ENCODE measurements at places on chromosomes 3 and 15.

DNA sequence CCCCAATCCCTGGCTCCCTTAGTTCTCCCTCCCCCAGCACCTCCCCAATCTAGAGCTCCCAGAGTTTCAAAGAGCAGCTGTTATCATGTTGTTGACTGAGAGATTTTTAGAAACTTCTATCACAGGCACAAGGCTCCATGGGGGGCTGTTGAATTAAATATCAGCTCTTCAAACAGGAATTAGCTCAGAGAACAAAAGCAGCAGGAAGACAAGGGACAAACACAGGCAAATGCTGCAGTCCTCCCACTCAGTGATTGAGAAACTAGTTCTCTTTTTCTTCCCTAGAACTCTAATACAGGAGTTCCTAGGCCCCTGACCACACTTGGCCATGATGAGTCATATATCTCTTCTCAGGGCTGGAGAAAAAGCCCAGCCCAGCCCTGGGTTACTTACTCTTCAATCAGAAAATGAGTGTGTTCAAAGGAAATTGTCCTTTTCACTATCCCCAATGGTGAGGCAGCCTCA lies 262.1 kb downstream of the IGSF11 start:
- DNase-seq, result peak; percentile 6

DNA sequence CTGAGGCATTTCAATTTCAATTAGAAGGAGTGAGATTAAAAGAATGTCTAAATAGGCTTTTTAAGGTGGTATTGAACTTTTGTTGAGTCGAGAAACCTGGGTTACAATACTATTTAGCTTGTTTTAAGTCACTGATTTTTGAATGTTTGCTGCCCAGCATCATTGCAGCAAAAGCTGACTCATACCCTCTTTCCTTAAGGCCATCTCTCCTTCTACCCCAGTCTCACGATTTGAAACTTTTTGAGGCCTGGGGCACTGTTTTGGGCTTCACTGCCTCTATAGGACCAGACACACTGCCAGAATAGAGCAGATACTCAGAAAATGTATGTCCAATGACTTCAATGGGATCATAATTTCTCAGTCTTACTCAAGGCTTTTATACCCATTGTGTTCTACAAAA lies 319.6 kb upstream of the TGFBR2 start:
- peak; percentile 27 for DNase-seq

GRCh38 chr15:78542647-78543046 lies 2.4 kb downstream of the PSMA4 start:
- DNase-seq, result no peak

DNA sequence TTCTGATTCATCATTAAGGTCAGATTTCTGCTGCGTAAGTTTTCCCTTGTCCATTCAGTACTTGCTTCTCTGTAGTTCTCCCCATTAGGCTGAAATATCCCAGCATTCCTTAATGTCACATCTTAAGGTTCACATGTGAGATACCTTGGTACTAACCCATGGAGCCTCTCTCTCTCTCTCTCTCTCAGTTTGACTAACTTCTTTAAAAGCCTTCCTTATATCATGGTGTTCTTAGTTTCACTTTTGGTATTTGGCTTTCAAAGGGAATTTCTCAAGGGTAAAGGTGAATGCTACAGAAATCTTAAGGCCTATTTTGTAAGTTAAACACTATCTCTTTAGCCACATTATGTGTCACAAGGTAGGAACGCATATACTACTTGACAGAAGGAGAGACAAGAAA lies 427.3 kb upstream of the ZNF717 start:
- no peak for DNase-seq

DNA sequence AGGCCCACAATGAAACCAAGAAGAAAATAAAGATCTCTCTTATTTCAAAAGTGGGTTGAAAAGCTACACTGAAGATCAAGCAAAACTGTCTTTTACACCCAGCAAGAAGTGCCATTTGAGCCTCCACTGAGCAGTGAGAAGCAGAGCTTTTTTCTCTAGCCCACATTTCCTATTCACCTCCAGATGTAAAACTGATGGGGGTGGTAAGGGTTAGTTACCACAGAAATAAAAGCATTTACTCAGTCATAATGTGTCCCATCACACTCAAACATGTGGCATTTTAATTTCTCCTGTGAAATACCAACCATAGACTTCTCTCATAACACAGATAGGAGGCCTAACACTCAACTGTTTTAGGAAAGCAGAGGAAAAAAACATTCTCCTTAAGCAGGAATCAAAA lies 21.0 kb downstream of the IFT57 start:
- no peak for DNase-seq

- no peak for DNase-seq
Observed at GRCh38 chr3:45942051-45942825, 1.0 kb upstream of the CXCR6 start.

- DNase-seq, result no peak
Observed at GRCh38 chr3:188701485-188701969, 470.2 kb upstream of the TPRG1 start.

- no peak for DNase-seq
Observed at GRCh38 chr3:992871-993270, 100.0 kb upstream of the CNTN6 start.

- no peak for DNase-seq
Observed at GRCh38 chr3:171465763-171466162, 5.6 kb upstream of the TNIK start.

DNA sequence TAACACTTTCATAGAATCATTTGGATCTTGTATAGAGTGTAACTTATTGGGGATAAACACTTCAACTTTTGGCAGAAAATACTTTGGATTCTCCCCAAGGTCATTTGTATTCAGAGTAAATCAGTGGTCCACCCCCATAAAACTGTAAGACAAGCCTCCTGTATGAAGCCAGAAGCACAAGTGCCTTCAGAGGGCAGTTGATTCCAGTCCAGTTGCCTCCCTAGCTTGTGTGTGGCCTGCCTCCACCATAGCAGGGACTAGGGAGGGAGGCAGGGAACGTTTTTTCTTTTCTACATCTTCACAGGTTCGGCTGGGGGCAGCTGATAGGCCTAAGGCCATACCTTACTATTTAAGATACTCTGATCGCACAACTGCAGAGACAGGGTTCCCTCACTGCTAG lies 11.6 kb downstream of the GORASP1 start:
- no peak for DNase-seq

- DNase-seq, result no peak
Observed at GRCh38 chr15:26724381-26725150, 48.3 kb downstream of the GABRB3 start.

DNA sequence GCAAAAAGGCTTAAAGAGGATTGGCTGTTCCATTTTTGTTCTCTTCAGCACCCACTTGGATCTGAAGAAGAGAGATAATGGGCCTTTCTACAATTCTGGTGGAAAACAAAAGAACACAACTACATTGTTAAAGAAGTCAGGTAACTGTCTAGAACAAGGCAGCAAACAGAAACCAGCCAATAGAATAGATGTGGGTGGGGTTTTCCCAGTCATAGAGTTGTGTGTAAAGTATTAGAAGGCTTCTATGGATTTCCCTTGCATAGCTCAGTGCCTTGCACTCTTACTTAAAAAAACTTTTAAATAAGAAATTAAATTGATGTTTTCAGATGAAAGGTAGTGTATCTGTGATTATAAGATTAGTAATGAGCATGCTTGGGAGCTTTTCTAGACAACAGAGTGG lies 462.7 kb upstream of the ATP11B start:
- no peak for DNase-seq

DNA sequence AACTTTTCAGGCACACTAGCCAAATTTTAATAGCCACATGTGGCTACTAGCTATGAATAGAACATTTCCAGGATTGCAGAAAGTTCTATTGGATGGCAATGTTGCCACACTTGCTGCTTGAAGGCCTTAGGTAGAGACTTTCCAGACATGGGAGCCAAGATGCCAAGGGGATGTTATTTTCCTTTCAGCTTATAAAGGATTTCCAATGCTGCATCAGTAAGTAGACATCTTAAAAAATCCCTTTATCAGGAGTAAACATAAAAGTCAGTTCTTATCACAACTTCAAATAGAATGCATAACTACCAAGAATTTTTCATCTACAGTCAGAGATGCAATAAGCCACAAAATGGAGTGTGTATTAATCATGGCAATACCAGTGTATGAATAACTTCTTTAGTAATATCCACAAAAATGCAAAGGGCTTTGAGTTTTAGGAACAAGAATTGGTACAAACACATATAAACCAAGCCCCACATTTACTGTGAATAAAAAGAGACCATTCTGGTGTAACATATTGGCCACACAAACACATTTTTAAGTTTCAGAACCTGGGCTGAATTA lies 457.1 kb upstream of the ADAMTS9 start:
- no peak for DNase-seq

- DNase-seq, result no peak
Observed at GRCh38 chr15:88976656-88977055, 63.5 kb upstream of the MFGE8 start.

- no peak for DNase-seq
Observed at GRCh38 chr3:123296836-123297626, 95.3 kb downstream of the SEC22A start.

- no peak for DNase-seq
Observed at GRCh38 chr3:50978991-50979667, 304.4 kb downstream of the DOCK3 start.

DNA sequence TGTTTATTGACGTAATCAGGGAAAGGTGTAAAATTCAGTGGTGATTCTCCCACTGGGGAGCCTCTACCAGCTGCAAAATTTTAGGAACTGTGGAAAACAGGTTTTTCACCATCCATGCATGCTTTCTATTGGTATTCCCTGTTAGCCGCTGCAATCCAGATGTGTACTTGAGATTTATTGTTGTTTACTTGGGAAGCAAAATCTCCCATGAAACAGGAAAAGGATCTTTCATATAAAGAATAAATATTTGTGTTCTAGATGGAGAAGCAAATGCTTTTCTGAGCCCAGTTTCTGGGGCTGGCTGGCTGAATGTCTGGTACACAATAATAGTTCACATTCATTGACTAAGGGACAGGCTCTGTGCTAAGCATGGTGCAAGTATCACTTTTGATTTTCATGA lies 144.6 kb upstream of the RASGRP1 start:
- DNase-seq, result no peak

DNA sequence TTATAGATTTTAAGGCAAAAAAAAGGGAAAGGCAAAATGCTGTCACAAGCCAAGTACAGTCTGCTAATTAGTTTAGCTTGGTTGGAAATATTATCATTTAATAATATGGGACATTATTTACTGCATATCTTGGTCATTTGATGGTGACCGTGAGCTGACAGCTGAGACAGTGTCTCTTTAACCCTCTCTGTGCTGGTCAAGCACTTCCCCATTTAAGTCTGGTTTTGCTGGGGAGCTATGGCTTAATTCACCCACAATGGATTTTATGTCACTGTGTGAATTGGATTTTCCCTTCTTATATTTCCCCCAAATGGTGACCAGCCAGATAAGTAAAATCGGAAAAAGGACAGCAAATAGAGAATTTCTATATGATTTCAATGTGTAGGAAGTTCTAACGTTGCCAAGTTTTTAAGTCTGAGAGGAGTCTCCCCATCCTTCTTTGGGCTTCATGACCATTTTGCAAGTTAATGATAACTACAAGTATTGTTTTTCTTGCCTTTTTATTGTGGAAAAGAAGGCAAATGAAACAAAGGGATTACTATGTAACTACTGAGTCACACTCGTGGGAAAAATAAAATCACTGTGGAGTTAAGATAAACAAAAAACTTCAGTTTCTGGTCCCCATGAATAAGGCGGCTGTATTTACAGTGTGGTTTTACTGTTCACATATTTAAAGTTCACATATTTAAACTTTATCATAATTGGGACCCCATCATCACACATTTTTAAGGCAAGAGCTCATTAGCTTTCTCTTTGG lies 373.5 kb downstream of the NR2F2 start:
- DNase-seq, result no peak

GRCh38 chr3:56868706-56869105 lies 67.0 kb upstream of the ARHGEF3 start:
- DNase-seq, result no peak

- no peak for DNase-seq
Observed at GRCh38 chr15:49423901-49424550, 984 bp downstream of the FGF7 start.

DNA sequence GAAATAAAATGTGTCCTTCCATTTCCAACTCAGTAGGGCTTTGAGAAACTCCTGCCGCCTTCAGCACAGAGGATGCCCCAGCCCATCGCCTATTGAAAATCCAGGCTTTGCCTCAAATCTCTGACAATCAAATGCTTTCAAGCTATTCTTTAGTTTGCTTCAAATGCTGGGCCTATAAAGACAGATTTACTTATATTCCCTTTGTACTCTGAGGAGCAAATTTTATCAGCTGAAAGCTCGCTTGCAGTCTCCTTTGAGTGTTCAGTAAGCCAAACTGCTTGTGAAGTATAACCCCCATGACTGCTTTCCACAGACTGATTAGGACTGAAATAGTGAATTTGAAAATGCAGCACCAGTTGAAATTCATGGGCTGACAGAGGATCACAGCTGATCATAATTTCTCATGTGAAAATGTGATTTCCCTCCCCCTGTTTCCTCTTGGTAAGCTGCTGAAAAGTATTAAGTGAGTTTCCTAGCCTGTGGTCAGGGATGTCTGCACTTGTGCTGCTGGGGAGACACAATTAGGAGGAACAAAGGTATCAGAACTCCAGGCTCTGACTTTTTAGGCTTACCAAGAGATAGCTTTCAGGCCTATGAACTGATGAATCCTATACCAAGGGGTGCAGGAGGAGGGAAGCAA lies 563.4 kb upstream of the TGFBR2 start:
- no peak for DNase-seq

- peak; percentile 55 for DNase-seq
Observed at GRCh38 chr15:85615930-85616329, 178.8 kb downstream of the KLHL25 start.

GRCh38 chr3:40930756-40931155 lies 268.5 kb upstream of the CTNNB1 start:
- DNase-seq, result no peak

DNA sequence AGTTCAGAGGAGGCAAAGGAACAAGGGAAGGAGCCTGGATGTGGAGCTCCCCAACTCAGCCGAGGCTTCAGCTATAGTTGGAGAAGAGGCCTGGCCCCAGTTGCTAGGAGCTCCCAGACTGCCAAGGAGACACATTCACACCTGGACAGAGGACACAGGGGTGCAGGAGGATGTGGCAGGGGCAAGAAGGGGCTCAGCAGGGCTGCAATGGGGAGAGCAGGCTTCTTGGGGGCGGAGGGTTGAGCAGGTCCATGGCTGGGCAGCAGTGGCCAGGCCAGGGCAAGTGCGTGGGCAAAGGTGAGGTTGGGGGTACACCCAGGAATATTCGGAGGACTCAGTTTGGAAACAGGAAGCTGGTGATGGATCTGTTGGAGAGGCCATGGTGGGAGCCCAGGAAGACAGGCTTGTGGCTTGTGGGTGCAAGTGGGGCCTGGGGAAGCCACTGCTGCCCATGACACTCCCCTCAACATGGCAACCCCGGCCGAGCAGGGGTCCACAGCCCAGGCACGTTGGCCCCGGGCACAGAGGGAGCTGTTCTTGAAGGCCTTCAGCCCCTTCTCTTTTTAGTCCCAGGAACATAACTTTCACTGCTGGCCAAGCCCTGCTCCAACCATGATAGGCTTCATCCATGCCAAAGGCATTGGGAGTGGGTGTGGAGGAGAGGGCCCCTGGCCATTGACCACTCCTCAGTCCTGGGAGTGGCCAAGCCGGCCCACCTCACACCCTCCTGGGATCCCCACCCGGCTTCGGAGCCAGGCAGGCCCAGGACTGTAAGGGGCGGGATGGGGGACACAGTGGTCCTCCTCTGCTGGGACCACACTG lies 33.3 kb downstream of the TSPAN3 start:
- no peak for DNase-seq

Data from activated CD4-positive, alpha-beta T cell treated with anti-CD3 and anti-CD28 coated beads, Interleukin-2, Interleukin-4, amounts not matched to agents 100 ng/mL and 50 ng/mL, durations not matched to agents 16 hours and 8 hours (primary cell).